EH (cell line): ENCODE measurements at places on chromosomes 3 and 15.

GRCh38 chr3:151034303-151034702, 51.2 kb upstream of the MED12L start:
- no peak for DNase-seq

- no peak for DNase-seq
These were observed 15.4 kb downstream of the PTX3 start for GRCh38 chr3:157452097-157452496.

- peak; percentile 4 for DNase-seq
These were observed 75.4 kb upstream of the SLC6A1 start for GRCh38 chr3:10917176-10917575.

DNA sequence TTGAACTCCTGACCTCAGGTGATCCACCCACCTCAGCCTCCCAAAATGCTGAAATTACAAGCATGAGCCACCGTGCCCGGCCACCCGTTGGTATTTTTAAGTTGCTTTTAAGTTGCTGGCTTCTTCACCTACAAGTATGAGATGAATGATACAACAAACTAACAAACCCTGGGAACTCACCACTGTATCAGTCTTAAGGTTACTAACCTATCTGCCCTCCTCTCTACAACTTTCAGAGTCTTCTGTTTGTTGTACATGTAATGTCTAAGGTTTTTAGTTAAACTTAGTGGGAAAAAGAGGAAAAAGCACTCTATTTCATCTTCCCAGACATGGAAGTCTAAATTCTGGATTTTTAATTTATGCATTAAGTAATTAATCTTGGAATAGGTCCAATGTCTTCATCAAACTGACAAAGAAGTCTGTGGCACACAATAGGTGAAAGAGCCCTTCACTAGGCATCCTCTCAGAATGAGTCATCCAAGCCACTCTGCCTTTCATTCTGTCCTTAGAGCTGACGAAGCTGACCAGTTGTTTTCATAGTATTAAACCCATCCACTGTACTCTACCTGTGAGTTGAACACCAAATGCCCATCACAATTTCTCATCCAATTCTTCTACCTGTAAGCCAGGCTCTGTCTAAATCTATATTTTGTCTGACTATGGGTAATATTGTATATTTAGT, 936.1 kb downstream of the TUSC7 start:
- DNase-seq: peak; percentile 13

- DNase-seq: no peak
These were observed 37.6 kb upstream of the WDR49 start for GRCh38 chr3:167691366-167691765.
